ENCODE measurements at places on chromosomes 6 and 20.

DNA sequence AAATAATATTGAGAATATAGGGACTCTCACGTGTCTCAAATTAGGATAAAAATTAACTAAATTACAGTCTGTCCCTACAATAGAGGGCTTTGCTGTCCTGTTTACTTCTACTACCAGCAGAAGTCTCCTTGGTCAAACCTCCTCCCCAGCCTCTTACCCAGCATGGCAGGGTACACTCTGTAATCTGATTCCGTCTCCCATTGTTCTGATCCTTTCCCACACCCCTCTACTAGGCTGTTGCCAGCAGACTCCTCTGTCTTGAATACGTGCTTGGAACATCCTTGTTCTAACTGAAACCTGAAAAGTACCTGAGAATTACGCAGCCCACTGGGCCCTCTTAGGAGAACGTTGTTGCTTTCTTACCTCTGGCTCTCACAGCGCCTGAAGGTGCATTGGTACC, 112.2 kb upstream of the PREP start:
- DNase-seq, result no peak

DNA sequence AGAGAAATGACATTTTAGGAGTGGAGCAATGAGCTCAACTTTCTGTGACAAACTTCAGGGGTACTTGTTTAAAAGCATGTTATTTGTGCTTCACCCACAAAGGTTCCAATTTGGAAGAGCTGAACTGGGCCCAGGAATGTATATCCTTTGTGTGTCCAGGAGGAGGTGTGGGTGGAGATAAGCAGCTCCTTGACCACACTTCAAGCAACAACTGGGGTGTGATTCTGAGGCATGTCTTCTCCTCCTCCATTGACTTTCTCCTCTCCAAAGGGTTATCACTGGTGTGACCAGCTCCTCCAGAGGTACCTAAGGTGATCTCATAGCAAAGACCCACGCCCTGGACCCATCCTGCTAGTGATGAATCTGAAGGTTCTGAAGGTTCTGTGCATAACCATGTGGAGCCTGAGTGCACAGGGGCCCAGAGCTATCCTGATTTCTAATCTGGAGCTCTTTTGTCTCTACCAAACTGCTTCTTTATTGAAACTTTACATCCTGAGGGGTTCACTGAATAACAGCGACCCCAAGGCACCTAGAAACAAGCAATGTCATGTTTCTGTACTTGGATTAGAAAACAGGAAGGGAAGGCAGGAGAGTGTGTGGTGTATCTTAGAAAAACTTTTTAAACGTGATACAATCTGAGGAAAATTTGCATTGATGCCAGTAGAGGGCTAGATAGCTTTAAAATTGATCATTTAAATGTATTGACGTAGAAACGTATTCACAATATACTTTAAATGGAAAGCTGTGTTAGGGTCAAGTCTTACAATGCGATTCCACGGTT, 60.9 kb upstream of the CD93 start:
- DNase-seq, result no peak

DNA sequence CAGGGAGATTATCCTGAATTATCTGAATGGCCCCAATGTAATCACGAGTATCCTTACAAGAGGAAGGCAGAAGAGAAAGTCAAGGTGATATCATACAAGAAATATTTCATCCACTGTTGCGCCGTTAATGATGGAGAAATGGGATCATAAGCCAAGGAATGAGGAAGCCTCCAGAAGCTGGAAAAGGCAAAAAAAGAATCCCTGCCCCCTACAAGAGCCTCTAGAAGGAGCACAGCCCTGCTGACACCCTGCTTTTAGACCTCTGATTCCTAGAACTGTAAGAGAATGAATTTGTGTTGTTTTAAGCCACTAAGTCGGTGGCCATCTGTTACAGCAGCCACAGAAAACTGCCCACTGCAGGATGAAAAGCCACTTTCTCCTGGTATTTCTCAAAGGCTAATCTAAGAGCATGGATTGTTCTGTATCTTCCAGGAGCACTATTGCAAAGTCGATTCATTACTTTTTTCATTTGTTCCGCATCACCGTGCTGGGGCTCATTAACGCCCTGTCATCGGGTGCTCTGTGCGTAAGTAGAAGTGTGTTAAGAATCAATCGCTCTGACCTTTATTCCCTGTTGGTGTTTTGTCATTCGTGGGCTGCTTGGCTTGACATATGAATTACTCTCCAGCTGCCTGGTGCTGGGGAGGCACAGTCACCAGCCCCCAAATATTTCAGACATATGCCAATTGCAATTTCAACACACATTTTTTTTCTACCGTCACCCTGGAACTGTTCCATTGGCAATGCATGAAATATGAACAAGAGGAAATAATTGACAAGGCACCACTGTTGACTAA, 117.0 kb downstream of the PCSK2 start:
- DNase-seq, result no peak

- no peak for DNase-seq
Observed at GRCh38 chr20:57071283-57071731, 195.1 kb downstream of the BMP7 start.

DNA sequence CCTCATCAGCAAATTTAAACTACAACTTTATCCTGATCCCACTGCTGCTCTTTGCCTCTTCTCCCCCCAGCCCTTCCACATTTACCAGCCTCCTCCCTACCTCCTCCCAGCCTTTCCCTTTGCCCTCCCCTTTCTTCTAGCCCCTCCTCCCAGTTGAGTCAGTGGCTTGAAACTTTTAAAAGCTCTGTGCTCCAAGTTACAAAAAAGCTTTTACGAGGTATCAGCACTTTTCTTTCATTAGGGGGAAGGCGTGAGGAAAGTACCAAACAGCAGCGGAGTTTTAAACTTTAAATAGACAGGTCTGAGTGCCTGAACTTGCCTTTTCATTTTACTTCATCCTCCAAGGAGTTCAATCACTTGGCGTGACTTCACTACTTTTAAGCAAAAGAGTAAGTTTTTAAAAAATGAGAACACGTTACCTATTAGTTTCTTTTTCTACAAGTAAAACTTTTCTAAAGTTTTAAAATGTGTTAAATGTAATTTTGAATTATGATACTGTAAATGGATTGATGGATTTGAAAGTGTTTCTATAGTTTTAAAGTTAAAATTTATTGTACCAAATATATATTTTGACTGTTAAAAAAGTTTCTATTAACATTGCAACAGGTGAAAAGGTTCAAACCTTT, at the start of gene GJA1:
TSS of gene GJA1 (plus strand) at position 203 of the 626 bp plus-strand sequence. CDS start 11,202 bp downstream, outside the sequence.
- DNase-seq, result no peak

DNA sequence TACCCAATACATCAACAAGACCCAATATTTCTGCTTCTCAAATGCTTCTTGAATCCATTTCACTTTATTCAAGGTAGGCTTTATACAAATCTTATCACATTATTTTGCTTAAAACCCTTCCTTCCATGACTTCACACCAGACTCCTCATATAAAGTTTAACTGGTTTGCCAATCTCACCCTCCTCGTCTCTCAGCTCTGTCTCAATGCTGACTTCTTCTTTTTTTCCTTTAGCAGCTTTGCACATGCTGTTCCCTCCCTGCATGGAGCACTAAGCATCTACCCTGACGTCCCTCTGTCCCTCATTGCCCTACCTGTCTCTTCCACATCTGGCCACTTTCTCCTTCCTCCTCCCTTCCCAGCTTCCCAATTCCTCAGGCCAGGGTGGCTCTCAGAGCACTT, 31.4 kb downstream of the KCNK17 start:
- DNase-seq, result no peak

DNA sequence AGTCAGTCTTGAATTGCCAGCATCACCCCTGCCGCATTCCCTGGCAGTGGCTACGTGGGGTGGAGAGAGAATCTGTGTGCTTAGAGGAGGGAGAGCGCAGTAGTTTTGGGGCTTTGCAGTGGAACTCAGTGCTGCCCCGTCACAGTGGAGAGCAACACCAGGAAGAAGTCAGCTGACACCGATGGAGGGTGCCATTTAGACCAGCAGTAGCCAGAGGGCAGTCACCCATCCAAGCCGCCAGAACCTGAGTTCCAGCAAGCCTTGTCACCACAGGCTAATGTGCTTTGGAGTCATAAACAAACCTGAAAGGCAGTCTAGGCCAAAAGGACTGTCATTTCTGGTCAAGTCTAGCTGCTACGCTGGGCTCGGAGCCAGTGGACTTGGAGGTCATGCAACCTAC, 22.0 kb upstream of the PERP start:
- DNase-seq, result no peak

DNA sequence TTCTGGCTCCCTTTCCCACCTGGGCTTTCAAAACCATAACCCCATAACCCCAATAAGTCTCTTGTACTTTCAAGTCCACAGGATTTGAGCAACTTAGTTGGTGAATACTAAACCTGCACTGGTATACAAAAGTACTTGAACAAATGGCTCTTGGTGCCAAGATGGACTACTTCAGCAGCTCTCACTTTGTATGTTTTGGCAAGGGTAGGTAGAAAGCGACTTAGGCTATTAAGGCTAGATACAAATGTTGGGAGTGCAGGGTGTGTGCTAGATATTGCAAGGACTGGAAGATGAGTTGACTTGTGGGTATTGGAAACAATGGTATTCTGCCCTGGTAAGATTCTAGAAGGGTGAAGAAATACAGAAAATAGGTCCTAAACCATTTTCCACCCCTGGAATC, 182.6 kb upstream of the MOCS1 start:
- no peak for DNase-seq

GRCh38 chr6:143823548-143823947, 19.6 kb upstream of the LTV1 start:
- no peak for DNase-seq

GRCh38 chr6:117512987-117513573, 30.6 kb downstream of the DCBLD1 start:
- no peak for DNase-seq

DNA sequence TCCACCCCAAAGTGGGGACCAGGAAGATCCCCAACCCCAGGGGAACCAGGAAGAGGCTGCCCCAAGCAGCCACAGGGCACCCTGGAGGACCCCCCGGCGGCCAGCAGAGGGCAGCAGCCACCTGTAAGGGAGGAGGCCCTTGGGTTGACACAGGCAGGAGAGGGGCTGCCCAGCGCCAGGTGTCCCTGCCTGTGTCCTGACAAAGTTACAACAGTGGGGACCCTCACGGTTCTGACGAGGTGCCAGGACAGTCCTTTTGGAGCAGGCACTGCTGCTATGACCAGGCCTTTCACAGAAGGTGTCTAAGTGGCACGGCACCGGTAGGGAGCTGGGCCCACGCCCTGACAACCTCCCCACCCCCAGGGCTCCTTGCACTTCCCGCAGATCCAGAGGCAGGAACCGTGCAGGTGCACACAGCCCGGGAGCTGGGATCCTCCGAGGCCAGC, 176.7 kb downstream of the BMP7 start:
- peak; percentile 81 for DNase-seq

- DNase-seq, result peak; percentile 24
Observed at GRCh38 chr20:20368418-20369249, 730 bp downstream of the INSM1 start.

GRCh38 chr20:11195899-11196558, 522.2 kb upstream of the JAG1 start:
- no peak for DNase-seq

GRCh38 chr6:47162231-47162630, 120.1 kb upstream of the ADGRF1 start:
- DNase-seq, result no peak

- DNase-seq, result peak; percentile 49
Observed at GRCh38 chr20:51188941-51189340, 166.0 kb upstream of the KCNG1 start.

DNA sequence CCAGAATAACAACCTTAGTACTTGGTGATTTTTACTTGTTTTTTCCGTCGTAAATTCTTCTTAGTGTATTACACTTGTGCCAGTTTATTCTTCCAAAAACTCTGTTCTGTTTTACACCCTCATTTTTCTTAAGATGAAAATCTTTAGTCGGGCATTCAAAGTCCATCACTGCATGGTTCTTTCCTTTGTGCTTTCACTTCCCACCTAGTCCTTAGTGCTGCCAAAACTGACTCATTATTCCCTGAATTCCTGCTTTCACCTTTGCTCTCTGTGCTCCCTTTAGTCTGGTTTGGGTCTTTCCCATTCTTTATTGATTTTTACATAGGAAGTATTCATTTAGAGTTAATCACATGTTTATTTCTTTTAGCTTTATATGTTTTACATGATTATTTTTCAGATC, 3.3 kb downstream of the TRMT11 start:
- DNase-seq, result no peak

- peak; percentile 68 for DNase-seq
Observed at GRCh38 chr6:88166493-88167351, 575 bp upstream of the CNR1 start.

DNA sequence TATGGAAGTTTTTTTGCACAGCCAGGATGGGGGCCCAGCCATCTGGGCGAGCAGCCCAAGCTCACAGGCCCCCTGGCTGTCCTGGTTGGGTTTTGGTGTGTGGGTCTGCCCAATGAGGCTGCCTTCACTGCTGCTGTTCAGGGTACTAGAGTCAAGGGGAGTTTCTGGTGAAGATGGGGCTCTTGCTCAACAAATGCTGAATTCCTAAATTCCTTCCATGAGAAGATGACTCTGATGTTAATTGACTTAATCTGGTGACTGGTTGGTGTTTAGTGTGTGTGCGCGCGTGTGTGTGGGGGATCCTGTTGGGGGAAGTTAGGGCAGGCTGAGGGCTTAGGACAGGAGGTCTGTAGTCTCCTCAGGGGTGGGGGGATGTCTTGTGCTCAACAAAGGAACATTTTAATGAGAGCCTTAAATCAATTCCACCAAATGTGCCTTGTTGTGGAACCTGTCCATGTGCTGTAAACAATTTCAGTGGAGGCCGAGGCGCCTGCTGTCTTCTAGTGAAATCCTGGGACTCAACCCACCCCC, 1.9 kb downstream of the PTK7 start:
- no peak for DNase-seq

GRCh38 chr6:140175486-140175885, 801.0 kb upstream of the CITED2 start:
- DNase-seq, result no peak

GRCh38 chr6:24710519-24711303, 8.2 kb downstream of the C6orf62 start:
- DNase-seq, result no peak

- no peak for DNase-seq
Observed at GRCh38 chr6:38234141-38234540, 405.6 kb downstream of the BTBD9 start.

DNA sequence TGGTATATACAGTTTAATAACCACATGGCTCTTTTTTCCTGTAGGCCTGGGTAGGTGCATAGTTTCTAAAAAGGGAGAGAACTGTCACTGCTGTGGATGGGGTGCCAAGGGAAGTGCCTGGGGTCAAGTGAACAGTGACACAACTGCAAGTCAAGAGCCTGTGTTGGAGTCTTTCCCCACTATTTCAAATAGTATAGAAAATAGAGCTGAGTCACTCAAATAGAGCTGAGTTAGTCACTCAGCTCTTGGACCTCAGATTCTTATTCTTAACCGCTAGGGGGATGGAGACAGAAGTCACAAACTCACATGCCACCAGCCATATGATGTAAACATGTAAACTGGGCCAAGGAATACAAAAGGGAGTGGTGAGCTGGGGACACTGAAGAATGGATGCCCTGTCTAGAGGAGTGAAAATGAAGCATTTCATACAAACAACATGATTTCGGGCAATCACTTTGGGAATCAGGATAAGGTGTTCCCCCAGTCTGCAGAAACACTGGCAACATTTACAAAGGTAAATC, 2.1 kb downstream of the NQO2 start:
- peak; percentile 56 for DNase-seq

GRCh38 chr20:38125157-38126056, 39.7 kb downstream of the TGM2 start:
- DNase-seq, result no peak
